Activated naive CD8-positive, alpha-beta T cell treated with anti-CD3 and anti-CD28 coated beads, Interleukin-2, amount 50 U/mL, for 16 hours (primary cell): ENCODE measurements at places on chromosomes 12 and 14.

DNA sequence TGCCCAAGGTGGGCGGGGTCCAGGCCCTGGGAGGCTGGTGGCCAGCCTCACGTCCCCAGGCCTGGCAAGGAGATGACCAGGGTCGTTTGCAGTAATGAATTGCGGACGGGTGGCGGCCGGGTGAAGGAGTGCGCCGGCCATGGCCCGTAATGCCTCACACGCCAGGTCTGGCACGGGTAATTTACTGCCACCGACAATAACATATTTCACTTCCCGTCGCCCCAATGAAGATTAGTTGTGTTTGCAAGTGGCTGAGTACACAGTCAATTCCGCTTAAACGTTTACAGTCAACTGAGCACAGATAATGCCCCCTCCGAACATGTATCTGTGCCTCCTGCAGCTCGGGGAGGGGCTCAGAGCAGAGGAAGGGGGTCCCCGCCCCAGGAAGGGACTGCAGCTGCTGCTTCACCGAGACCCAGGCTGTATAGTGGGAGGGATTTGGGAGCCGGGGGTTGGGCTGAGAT is 48.3 kb downstream of the MVK start:
- no peak for DNase-seq

DNA sequence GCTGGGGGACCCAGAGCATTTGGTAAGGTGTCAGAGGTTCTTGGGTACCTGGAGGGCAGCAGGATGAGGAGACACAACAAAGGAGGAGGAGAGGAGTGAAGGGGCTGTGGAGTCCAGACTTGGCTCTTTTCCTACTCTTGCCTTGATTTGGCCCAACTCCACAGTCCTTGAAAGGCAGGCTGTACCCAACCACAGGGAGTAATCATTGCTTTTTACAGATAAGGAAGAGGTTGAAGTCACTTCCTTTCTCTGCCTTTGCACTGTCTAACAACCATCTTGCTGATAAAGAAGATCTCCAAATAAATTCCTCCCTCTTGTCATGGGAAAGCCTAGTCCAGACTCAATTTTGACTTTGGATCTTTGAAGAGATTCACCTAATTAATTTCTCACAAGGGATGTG is 226.8 kb upstream of the HMGA2 start:
- DNase-seq, result no peak

DNA sequence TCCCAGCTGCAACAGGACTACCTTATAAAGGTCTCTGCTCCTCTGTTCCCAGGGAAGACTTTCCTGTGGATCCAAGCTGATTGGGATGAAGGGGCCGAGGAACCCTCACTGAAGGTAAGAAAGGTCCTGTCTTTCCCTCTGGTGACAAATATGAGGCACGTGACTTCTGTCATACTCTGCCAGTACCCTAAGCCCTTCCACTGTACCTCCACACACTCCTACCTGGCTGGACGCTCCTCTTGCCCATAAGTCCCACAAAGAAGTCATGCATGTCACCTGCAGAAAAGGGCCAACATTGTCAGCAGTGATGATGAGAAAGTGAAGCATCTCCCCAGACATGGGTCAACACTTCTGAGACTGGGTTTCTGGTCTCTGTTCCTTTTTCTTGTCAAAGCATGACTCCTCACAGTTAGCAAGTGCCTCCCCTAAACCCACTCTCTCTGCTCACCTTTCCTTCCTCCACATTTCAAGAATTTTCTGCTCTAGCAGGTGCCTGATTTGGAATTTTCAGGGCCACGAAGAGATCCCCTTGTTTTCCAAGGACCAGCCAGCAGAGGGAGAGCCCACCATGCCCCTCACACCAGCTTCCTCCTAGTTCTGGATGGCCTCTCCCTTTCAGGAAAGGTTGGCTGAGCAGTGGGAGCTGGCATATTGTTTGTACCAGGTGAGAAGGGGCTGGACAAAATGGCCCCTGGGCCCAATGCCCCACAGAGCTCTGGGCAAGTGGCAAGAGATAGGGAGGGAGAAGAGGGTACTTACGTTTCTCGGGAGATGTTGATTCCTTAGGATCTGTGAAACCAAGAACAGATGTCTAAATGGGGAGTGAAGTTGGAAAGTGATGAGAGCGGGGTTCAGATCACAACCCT is 3.5 kb downstream of the TAC3 start:
- no peak for DNase-seq

GRCh38 chr12:52673217-52673616 is 7.0 kb downstream of the KRT1 start:
- no peak for DNase-seq

GRCh38 chr12:30988646-30989286 is 62.2 kb downstream of the TSPAN11 start:
- DNase-seq, result no peak

DNA sequence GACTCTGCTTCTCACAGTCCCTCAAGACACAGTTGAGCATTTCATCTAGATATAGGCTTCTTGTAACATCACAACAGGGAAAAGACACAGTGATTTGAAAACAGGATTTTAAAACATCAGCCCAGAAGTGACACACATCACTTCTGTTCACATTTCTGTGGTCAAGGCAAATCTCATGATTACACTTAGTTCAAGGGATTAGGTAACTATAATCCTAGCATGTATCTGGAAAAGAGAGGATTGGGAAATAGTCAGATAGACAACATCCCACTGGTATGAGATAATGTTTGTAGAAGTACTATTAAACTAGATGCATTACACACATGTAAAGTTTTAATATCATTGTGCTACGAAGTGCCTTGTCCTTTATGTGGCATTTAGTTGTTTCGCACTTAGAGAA is 252.6 kb upstream of the PRKD1 start:
- no peak for DNase-seq

- DNase-seq, result no peak
Observed at GRCh38 chr12:100348657-100349454, 8.0 kb upstream of the SLC17A8 start.
